ENCODE measurements at places on chromosomes 1 and 21.

GRCh38 chr1:207833381-207833780, 77.5 kb downstream of the CD34 start:
- DNase-seq: no peak

- DNase-seq: no peak
Measured at GRCh38 chr1:181391301-181391900, 91.9 kb upstream of the CACNA1E start.

GRCh38 chr21:43734131-43734927, 15.4 kb downstream of the PDXK start:
- no peak for DNase-seq

GRCh38 chr1:175134500-175134899, 58.1 kb downstream of the KIAA0040 start:
- no peak for DNase-seq

- no peak for DNase-seq
Measured at GRCh38 chr1:206550446-206550845, 43.1 kb downstream of the RASSF5 start.

GRCh38 chr1:237431448-237431847, 389.5 kb downstream of the RYR2 start:
- no peak for DNase-seq

DNA sequence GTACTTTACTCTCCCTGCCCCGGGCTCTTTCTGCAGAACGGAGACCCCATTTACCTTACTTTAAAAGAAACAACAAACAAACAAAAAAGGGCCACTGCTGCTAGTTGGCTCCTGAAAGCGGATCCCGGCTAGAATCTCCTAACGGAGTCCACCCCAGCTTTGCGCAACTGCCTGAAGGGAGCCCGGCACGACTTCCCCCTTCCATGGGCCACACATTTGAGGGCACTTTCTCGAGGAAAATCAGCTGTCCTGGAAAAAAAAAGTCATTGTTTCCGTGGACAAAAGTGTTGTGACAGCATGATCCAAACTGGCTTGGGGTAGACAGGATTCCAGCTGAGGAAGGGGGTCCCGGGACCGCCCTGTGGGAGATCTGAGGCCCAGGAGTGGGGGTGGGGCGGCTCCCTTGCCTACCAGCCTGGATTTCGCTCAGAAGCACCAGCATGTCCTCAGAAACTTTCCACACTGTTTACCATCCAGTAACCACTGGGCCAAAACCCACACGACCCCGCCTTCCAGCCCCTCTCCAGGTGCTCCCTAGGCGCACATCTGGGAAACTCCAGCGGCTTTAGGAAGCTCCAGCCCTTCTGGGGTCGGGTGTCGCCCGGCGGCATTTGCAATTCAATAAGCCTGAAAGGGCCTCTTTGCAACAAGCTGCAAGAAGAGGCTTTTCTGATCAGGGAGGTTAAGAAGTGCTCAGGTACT, 4.8 kb downstream of the RIPK4 start:
- no peak for DNase-seq

DNA sequence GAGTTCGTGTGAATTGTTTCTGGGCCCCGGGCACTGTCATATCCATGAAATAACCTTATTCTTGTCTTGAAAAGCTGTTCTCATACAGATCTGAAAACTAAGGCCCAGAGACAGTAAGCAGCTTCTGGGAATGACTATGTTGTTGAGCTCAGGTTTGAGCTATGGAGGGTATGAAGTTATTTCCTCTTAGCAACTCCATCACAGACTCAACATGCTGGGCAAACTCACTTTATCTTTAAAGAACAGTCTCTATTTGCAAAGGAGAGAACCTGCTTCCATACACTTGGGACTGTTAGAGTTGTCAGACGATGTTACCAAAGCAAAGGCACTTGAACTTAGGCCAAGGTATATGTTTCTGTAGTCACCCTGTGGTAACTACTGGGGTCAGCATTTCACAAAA, 90.0 kb downstream of the GPR88 start:
- no peak for DNase-seq

- no peak for DNase-seq
Measured at GRCh38 chr1:235002706-235003300, 125.8 kb downstream of the TOMM20 start.

DNA sequence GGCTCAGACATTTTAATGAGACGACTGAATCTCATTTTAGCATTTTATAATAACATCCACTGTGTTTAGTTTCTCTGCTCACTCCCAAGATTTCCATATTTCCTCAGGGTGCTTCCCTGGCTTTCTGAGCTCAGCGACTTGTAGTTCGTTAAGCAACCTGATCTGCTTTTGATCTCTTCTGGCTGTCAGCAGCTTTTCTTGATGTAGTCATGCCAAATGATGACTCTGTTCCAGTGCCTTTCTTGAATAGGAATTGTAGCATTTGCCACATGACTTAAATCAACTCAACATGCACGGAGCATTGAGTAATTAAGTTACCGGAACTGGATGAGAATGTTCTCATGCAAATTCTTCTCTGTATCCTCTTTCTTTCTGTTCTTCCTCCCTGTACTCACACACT, 246.1 kb downstream of the FMN2 start:
- no peak for DNase-seq

Measured in stimulated activated CD8-positive, alpha-beta memory T cell treated with anti-CD3 and anti-CD28 coated beads, Interleukin-15, amount 100 ng/mL, for 4 hours (primary cell).